ENCODE measurements at places on chromosomes 1 and 21.

DNA sequence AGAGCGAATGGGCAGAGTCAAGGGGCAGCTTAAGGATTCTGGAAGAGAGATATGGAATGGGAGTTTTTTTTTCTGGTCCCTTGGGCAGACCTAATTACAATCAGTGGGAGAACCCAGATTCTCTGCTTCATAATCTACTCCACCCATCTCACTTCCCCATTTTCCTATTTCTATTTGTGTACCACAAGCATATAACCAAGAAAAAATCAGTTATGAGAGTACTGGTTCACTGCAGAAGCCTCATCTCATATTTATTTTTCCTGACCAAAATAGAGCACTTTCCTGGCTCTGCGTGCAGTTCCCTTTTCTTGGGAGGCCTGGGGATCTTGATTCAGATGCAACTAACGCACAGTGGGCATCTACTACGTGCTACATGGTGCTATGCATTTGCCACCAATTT lies 82.2 kb upstream of the SLFNL1 start:
- DNase-seq, result no peak

GRCh38 chr1:20149601-20150325 lies 10.6 kb downstream of the PLA2G2F start:
- DNase-seq, result no peak

- no peak for DNase-seq
Measured at GRCh38 chr1:42419126-42419821, 36.5 kb downstream of the ZMYND12 start.

- no peak for DNase-seq
Measured at GRCh38 chr1:103779932-103780331, 30.2 kb downstream of the AMY1C start.

- DNase-seq, result peak; percentile 72
Measured at GRCh38 chr1:5994713-5995621, 2.7 kb upstream of the NPHP4 start.

- DNase-seq, result no peak
Measured at GRCh38 chr1:222697203-222697602, 15.1 kb downstream of the AIDA start.

DNA sequence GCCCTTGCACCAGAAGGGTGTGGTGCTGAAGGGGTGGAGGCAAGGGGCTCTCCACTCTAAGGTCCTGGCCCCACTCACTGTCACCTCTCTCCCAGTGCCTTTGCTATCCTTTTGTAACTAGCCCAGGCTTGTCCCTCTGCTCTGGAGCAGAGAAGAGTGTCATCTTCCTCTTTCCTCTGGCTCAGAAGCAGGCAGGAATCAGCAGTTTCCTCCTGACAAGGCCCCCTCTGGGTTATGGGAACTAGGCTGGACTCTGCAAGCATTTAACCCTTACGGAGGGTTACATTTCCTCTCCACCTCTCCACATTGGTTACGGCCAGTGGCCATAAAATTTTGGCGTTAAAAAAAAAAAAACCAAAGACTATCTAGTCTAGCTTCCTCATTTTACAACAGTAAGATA lies 30.4 kb downstream of the PLXNA2 start:
- no peak for DNase-seq

DNA sequence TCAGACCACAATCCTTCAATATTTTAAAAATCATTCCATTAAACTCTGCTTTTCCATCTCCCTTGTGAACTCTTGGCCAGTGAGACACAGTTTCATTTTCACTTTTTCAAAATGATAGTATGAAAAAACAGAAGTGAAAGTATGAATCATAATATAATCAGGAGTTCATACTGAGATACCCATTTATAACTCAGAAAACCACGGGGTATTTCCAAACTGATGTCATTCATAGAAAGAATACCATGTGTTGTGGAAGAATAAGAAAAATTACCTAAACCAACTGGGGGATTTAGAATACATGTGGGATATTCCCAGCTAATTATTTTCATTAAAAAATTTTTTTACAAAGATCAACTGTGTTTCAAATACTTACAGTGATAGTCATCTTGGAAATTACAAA lies 149.9 kb downstream of the MRPL39 start:
- no peak for DNase-seq

- no peak for DNase-seq
Measured at GRCh38 chr1:96329121-96329520, 392.5 kb upstream of the PTBP2 start.

DNA sequence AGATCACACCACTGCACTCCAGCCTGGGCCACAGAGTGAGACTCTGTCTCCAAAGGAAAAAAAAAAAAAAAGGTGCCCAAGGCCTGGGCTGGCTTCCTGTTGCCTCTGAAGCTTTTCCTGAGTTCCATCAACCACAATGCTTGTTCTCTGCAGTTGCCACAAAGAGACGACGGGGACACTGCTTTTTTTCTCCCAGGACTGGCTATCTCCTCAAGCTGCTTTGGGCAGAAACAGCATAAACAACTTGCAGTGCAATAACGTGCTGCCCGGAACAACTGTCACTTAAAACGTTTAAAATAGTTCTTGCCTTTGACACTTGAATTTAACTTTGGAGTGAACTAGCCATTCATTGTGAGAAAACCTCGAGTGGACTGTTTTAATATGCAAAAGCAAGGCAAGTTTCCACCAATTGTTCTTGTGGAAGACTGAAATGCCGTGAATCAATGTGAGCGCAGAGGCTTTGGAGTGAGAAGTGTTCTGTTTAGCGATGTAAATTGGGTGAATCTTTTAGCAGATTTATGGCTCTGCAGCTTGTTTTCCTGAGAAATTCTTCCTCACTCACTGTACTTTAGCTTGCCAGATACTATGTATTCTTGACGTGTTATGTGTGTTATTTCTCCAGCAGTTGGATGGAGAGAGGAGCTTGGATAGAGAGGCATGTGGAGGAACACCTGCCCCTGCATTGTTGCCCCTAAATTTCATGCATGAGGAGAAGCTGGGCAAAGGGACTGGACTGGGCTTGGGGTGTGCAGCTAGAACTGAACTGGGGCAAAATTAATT lies 188.1 kb upstream of the KIAA0040 start:
- no peak for DNase-seq

DNA sequence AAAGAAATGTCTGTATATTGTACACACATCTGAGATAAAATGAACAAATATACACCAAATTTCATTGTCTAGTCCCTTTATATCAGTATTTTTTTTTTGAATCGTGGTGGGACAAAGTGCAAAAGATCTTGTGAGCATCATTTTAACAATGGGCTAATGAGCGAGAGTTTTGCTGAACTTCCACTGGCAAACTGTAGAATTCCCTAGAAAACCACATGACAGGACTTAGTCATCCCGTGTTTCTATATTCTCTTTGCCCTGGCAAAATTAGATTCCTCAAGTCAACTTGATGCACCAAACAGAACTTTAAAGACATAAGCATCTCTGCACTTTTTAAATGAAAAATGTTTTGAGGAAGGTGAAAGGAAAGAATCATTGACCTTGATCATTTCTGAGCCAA lies 488.2 kb upstream of the PTBP2 start:
- no peak for DNase-seq

GRCh38 chr1:219741011-219741970 lies 128.4 kb upstream of the ZC3H11B start:
- DNase-seq, result no peak

GRCh38 chr21:22174746-22175145 lies 1176.5 kb downstream of the NCAM2 start:
- no peak for DNase-seq

DNA sequence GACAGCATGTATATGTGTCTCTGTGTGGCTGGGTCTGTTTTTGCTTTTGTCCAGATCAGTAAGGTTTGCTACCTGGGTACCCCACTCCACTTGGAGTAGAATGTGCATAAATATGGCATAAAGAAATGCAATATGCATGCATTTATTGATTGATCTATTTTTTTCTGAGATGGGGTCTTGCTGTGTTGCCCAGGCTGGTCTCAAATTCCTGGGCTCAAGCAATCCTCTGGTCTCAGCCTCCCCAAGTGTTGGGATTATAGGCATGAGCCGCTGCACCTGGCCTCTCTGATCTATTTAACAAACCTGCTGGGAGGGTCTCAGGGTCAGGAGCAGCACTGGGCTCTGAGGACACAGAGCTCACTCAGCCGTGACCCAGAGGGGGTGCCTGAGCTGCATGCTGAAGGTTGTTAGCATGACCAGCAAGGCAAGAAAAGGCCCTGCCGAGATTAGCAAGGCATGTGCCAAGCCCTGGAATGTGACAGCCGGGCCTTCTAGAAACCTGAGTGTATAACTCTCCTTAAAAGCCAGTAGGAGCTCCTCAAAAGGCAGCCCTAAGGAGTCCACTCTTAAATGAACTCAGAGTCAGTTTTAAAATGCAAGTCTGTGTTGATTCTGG lies 22.5 kb downstream of the PCSK9 start:
- no peak for DNase-seq

DNA sequence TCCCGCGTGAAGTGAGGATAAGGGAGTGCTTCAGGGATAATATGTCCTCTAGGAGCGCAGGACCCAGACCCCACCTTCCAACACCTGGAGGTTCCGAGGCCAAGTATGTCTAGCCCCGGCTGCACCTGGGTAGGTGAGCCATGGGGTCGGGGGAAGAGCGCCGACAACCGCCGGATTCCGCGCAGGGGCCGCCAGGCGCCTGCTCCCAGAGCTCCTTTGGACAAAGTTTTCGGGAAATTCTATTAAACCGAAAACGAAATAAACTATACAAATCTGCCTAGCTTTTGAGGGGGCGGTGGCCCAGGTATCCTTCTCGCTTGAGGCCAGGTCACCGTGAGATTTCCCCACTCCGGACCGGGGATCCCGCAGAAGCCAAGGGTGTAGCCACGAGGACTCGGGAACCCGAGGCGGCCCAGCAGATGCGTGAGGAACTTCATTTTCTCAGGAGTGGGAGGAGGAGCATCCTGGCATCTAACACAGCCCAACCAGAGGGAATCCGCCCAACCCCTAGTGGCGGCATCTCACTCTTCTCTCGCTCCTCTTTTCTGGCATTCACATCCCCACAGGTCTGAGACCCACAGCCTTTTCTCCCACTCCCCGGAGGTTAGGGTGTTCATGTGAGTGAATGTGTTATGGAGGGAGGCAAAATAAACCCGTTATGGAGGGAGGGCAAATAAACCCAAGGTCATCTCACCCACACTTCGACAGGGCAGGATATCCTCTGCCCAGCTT lies 2.3 kb upstream of the DMRTA2 start:
- no peak for DNase-seq

DNA sequence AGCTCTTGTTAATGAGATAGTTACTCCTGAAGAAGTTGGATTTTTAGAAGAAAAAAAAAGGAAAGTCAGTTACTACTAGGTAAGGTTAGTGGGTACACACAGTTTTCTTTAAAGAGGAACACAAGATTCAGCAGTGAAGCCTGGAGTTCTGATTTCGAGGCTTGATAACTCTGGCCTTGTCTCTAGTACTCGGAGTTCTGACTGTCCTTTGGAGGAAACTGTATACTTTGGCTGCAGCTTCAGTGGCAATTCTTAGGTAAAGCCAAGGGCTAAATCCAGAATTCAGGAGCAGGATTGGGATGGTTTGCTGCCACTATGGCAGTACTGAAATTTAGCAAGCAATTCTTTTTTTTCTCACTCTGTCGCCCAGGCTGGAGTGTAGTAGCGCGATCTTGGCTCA lies 9.2 kb downstream of the ACADM start:
- DNase-seq, result no peak

DNA sequence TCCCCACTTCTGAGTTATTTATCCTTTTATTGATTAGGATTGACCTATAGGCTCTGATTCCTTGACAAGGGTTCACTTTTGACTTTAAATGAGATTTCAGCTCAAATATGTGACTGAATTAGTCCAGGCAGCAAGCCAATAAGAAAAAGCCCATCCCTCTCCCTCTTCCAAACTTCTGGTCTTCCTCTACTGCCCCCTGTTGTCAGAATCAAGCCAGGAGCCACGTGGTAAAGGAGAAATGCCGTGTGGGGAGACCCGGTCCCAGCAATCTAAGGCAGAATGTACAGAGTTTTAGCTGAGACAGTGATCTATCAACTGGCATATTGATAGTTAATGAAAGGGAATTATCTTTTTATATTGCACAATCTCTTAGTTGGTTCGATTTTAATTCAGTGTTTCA lies 5.2 kb downstream of the ADAMTS5 start:
- no peak for DNase-seq

DNA sequence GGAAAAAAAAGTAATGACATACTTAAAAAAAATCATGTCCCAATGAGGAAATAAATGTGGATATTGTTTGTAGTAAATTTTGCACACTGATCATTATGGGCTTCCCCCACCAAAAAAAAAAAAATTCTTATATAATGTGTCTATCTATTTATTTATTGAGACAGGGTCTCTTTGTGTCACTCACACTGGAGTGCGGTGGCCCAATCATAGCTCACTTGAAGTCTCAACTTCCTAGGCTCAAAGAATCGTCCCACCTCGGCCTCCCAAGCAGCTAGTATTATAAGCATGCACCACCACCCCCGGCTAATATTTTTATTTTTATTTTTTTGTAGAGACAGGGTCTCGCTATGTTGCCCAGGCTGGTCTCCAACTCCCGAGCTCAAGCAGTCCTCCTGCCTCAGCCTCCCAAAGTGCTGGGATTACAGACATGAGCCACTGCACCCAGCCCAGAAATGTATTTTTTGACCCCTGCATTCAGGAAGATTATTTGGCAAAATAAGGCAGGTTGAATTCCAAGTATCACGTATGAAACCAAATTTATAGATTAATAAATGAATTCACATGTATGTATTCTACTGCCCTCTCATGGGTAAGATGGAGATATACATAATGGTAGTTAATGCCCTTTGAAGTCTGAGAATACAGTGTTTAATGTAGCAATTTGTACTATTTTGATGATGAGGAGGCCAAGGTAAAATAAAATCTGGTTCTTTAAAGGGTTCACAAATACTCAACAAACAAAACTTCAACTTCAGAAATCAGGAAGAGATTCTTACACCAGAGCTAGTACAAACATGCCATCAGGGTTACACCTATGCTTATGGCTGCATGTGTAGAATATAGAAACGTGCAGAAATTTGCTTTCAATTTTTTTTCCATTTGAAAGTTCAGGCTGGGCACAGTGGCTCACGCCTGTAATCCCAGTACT lies 1.4 kb upstream of the DENND2C start:
- no peak for DNase-seq

GRCh38 chr1:170284512-170284911 lies 138.8 kb downstream of the NTMT2 start:
- DNase-seq, result no peak

- no peak for DNase-seq
Measured at GRCh38 chr1:30036229-30036547, 687.2 kb downstream of the MATN1 start.

DNA sequence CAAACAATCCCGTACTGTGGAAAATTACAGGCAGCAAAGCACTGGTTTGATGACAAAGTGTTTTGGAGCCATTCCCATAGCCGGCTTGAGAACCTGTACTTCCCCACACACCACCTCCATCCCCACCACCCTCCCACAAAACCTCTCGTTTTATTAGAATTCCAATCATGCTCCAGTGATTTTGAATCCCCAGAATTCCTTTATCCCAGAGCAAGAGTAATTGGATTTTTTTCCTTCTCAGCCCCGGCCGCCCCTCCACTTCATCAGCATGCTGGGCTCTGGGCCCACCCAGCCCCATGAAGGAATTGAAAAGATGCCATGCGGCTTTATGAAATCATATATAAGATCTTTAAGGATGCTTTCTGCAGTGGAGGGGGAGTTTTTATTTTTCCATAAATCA lies 136.6 kb downstream of the OMA1 start:
- DNase-seq, result no peak

- no peak for DNase-seq
Measured at GRCh38 chr1:29688471-29689365, 452.4 kb downstream of the PTPRU start.

GRCh38 chr1:63635681-63636080 lies 42.5 kb downstream of the PGM1 start:
- DNase-seq, result no peak

- peak; percentile 6 for DNase-seq
Measured at GRCh38 chr1:46535063-46535462, 16.4 kb downstream of the KNCN start.

Data from CD4-positive, alpha-beta T cell treated with Interferon gamma for 1 hour (primary cell).